ENCODE measurements at places on chromosomes 1 and 21.
A peak's percentile ranks its signal among the peaks of the same experiment; 100 is the strongest.

DNA sequence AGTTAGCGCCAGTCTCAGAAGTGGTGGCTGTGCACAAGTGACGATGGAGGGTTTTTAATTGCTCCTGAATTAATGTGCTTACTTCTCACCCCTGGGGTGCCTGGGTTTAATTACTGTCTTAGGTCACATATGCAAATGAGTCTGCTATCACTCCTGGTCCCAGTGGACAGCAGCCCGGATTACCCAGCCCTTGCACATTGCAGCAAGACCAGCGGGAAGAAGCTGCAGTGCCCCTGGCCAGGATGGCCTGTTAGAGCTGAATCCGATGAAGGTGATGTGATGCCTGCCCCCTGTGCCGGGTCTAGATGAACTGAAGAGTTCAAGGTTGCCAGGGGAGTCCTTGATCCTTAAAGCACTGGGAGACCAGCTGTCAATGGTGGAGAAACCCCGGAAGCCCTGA is 24.2 kb downstream of the ENO1 start:
- no peak for DNase-seq

GRCh38 chr1:175219774-175220173 is 27.2 kb upstream of the KIAA0040 start:
- DNase-seq, result no peak

- peak; percentile 10 for DNase-seq
These were observed 182.3 kb downstream of the KCTD3 start for GRCh38 chr1:215749414-215749813.

DNA sequence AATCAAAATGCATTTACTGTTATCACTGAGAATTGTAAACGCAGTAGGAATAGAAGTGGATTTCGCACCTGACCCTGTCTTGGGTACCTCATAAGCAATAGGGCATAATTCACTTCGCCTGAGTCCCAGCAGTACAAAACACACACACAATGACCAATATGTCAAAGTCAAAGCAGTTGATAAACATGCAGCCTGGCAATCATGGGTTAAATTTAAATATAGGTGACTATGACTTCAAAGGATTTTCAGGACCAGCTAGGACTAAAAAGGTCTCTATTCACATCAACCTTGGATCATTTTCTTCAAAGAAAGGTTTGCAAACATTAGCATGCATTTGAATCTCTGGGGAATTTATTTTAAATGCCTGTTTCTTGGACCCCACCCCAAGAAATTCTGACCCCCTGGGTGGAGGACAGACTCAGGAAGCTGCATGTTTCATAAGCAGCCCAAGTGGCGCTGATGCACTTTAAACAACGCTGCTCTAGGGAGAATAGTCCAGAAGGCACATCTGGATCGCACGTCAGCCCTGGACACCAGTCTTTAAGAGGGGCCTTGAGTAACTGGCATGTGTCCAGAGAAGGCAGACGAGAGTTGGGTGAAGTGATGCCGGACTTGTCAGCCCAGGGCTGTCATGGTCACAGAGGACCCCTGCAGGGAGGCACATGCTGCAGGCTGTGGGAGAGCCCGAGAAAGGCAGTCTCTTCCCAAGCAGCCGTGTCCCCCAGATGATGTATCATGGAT is 55.7 kb upstream of the EFHD2 start:
- no peak for DNase-seq

- DNase-seq, result no peak
These were observed 27.7 kb upstream of the HAO2 start for GRCh38 chr1:119340861-119341261.

- DNase-seq, result no peak
These were observed 33.4 kb downstream of the SLC19A1 start for GRCh38 chr21:45508607-45509565.

Data from trophoblast cell (in vitro differentiated cells and primary cell).